ENCODE measurements at places on chromosomes 11 and 22.

- DNase-seq: no peak
Observed at GRCh38 chr22:32841175-32841574, 39.7 kb downstream of the TIMP3 start.

GRCh38 chr11:119505861-119506260 lies 82.9 kb upstream of the THY1 start:
- no peak for DNase-seq

- no peak for DNase-seq
Observed at GRCh38 chr22:34588871-34589545, 476.9 kb upstream of the ISX start.

- DNase-seq: no peak
Observed at GRCh38 chr11:118290923-118291322, 13.6 kb upstream of the CD3E start.

DNA sequence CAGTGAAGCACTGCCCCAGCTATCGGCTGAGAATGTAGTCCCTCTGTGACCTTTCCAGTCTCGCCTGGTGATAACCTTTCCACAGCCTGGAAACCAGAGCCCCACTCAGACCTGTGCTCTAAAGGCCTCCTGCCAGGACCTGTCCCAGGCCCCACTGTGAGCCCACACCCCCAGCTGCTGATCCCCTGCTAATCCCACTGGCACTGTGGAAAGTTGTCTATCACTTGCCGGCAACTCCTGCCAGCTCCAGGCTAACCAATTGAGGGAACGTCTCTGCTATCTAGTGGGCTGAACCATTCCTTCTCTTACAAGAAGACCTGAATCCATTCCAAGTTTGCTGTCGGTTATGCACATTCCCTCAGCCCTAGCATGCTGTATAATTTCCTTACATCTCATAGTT lies 328.2 kb downstream of the FAM181B start:
- DNase-seq: no peak

GRCh38 chr11:111586388-111586831 lies 15.8 kb upstream of the SIK2 start:
- no peak for DNase-seq

DNA sequence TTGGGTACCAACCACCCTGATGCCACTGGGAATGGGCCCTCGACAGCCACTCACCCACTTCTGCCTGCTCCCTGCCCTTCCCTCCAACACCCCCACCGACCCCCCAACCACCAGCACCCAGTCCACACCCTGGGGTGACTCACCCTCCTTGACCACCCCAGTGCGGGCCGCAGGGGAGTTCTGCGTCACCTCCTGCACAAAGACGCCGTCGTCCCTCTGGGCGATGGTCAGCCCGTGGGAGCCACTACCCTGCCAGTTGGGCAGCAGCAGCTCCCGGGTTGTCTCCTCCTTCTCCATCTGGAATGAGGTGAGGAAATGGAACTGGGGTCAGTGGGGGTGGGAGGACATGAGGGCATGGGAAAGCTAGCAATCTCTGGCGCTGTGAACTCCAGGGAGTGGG lies 10.8 kb downstream of the AHNAK start:
- no peak for DNase-seq

- DNase-seq: no peak
Observed at GRCh38 chr11:59281177-59281576, 68.5 kb upstream of the MPEG1 start.

- DNase-seq: no peak
Observed at GRCh38 chr11:47317064-47317828, 35.3 kb downstream of the MYBPC3 start.

GRCh38 chr22:19741053-19741452 lies 17.7 kb downstream of the GP1BB start:
- no peak for DNase-seq

GRCh38 chr11:112523477-112523876 lies 262.8 kb upstream of the PLET1 start:
- no peak for DNase-seq

DNA sequence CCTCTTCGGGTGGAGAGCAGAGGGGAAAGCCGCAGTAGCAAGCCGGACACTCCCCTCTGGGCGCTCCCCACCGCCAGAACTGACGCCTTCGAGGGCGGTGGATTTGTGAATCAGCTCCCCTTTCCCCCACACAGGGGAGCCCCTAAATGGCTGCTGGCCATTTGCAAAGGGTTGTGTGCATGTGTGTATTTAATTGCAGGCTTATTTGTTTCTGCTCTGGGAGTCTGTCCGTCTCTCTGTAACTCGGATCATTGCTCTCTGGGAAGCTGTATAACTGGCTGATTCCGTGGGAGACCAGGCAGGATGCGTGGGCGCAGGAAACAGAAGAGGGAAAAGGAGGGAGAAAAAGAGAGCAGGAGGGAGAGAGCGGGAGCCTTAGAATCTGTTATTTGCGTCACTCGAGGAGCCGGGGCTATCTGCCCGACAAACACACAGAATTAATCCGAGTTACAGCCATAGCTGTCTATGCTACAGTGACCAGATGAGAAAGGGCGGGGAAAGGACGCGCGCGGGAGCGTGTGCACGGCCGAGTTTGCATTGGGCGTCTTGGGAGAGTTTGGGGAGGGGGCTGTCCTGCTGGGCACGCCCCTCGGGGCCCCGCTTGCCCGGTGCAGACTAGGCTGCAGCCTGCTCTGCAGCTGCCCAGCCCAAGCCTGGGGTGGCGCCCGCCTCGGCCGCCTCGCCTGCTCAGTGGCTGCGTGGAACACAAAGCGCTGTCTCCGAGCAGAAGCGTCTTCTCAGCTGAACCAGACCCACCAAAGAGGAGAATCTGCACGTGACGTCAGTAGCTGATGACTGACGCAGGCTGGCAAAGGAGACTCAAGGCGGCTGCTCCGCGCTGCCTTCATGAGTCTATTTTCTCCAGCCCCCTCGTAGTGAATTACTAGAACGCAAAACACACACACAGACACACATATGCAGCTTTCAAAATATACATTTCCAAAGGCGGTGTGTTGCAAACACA lies 105.3 kb upstream of the HSD17B12 start:
- DNase-seq: no peak

DNA sequence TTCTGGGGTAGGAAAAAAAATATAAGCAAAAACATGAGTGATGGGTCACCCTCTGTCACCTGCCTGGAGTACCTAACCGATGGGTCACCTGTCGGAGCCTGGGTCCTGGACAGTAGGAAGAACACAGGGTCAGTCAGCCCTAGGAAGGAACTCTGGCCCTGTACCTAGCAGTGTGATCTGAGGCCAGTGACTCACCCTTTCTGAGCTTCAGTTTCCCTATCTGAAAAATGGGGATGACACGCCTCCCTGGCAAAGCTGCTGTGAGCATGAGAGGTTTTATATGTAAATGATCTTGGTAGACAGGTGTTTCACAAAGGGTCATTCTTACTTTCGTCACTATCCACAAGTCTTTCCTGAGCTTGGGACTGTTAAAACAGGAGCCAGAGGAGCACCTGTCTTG lies 182.0 kb downstream of the ST3GAL4 start:
- DNase-seq: no peak

- DNase-seq: no peak
Observed at GRCh38 chr11:79011357-79011756, 429.5 kb downstream of the TENM4 start.

DNA sequence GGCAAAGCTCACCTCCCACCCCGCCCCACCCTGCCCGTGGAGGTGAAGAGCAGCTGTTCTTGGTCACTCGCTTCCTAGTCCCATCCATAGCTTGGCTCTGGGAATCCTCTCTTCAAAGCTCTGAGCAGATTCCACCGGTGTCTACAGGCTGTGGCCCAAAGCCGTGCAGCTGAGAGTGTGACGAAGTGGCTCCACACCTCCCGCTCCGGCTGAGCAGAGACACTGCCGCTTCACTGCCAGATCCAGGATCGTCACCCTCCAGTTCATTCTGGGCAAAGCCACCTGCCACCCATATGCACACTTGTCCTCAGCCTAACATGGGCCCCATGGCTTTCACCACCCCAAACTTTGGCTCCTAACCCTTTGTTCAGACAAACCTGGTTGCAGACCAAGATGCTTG lies 532.9 kb upstream of the B3GAT1 start:
- DNase-seq: no peak

- DNase-seq: no peak
Observed at GRCh38 chr22:50016308-50016987, 3.9 kb upstream of the IL17REL start.

DNA sequence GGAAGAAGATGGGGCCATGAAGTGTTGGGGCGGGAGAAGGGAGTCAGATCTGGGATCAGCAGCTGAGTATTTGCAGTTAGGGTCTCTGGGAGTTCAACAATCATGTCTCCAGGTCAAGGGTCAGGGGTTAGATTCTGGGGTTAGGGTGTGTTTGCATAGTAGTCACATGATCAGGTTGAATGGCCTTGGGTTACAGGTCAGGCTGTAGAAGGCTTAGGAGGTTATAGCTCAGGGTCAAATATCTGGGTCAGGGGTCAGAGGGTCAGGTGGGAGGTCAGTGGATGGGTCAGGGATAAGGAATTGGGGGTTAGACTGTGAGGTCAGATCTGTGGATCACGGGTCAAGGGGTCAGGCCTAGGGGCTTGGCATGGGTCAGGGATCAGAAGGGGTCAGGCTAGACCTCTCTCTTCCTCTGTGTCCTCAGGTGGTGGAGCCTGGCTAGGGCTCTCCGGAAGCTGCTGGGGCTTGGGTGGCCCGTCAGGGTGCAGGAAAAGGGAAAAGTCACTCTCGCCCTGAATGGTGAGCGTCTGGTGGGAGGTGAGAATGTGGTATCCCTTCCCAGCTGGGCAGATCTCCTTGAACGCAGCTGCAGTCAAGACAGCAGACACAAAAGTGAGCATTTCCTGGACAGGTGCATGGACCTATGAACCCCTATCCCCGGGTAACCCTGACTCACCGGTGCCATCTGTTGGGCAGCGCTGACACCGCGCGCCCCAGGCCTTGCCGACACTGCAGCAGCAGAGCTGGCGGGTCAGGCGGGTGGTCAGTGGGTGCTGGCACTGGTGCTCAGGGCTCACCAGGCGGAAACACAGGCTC lies 6.4 kb downstream of the LTBP3 start:
- no peak for DNase-seq

DNA sequence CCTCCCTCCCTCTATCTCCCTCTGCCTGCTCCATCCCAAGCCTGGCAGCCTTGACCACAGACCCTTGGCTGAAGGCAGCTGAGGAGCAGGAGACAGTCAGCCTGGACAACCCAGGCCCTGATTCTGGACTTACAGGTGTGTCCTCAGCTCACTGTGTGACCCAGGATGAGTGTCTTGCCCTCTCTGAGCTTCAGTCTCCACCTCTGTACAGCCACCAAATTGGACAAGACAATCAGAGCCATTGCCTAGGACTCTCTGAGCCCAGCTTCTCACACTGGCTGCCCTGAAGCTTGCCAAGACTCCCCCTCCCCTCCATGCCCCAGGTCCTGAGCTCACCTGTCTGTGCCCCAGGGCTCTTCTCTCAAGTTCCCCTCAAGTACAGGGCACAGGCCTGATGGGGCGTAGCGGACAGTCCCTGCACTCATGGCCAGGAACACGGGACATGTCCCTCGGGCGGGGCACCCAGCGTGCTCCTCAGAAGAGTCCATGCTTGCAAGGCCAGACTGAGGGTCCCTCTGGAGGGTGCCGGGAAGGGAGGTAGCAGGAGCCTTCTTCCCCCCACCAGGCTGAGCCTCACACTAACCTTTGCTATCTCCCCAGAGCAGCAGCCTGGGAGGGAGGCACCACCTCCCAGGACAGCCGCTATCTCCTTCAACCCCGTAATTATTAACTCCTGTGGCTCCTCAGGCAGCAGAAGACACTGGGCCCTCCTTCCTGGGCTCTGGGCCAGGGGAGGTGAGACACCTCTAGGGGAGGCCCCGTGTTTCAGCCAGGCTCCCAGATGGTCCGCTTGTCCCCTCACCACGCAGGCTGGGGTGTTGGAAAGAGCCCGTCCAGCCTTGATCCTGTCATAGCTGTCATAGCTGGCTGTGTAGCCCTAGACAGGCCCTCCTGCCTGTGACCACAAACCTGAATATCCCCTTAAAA lies 2.6 kb upstream of the RAB3IL1 start:
- DNase-seq: no peak

DNA sequence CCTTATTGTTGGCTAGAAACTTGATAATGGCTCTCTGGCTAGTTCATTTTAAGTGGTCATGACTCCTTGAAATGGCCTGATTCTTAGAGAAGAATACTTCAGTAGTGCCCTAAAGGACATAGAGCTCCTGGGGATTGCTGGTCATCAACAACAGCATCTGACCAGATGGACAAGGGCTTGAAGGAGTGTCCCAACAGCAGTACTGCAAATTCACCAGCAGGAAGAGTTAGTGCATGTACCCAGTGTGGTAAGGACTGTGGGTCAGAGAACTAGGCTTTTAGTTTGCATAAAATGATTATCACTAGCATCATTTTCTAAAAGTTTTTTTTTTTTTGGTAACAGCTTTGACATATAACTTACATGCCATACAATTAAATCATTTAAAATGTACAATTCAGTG lies 39.5 kb upstream of the CUL5 start:
- no peak for DNase-seq

GRCh38 chr11:85779956-85780640 lies 30.8 kb downstream of the SYTL2 start:
- DNase-seq: no peak

GRCh38 chr22:44807915-44808690 lies 55.7 kb downstream of the ARHGAP8 start:
- DNase-seq: no peak

DNA sequence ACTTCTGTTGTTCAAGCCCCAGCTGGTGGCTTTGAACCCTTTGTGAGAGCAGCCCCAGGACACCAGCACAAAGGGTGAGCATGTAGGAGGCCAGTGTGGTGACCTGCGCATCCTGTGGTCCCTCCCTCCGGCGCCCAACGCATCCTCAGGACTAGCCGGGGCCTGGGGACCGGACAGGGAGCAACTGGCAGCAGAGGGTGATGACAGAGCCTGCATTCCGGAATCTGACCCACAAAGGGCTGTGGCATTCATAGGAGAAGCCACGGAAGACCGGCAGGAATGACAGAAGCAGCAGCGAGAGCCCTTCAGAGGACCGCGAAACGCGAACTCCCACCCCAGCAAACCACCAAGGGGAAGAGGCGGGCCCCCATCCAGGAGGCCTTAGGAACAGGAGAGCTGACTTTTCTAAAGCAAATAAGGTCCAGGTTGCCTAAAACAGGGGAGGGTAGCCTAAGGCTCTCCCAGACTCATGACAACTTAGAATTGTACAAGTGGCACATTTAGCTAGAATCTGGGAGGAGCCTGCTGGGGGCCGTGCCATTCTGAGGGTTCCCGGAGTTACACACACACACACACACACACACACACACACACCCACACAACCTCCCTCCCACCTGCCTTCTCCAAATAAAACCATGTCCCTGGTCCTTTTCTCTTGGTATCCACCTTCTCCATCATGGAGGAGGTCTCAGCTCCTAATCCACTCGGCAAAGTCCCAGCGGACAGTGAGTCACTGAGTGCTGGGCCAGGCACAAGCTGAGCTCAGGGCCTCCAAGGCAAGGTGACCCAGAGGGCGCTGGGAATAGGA lies 232.7 kb downstream of the CTTN start:
- DNase-seq: no peak

GRCh38 chr11:84549217-84549616 lies 1077.9 kb downstream of the DLG2 start:
- no peak for DNase-seq

DNA sequence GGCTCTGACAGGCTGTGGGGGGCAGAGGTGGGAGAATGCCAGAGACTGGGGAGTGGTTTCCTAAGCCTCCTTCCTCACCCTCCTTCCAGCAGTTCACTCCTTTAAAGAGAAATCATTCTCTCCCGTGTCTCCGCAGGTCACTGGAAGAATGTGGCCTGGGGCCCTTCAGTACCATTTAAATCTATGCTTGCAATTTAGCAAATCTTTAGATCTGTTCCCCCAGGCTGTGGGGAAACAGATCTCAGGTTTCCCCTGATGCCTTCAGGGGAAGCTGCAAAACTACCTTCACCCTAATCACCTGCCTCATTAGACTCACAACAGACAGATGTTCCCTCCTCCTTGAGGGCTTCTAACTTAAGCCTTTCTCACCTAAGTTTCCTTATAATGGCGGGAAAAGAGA lies 55.3 kb downstream of the KIRREL3 start:
- DNase-seq: no peak
